ENCODE measurements at places on chromosomes 3 and 15.

DNA sequence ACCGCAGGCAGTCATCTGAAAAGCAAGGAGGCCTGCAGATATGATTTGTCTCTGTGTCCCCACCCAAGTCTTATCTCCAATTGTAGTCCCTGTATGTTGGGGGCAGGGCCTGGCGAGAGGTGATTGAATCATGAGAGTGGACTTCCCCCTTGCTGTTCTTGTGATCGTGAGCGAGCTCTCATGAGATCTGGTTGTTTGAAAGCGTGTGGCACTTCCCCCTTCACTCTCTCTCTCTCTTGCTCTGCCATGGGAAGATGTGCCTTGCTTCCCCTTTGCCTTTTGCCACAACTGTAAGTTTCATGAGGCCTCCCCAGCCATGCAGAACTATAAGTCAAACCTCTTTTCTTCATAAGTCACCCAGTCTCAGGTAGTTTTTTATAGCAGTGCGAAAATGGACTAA, 83.3 kb downstream of the TMCO5A start:
- no peak for DNase-seq

GRCh38 chr3:22959593-22959992, 243.5 kb upstream of the UBE2E2 start:
- DNase-seq = no peak

DNA sequence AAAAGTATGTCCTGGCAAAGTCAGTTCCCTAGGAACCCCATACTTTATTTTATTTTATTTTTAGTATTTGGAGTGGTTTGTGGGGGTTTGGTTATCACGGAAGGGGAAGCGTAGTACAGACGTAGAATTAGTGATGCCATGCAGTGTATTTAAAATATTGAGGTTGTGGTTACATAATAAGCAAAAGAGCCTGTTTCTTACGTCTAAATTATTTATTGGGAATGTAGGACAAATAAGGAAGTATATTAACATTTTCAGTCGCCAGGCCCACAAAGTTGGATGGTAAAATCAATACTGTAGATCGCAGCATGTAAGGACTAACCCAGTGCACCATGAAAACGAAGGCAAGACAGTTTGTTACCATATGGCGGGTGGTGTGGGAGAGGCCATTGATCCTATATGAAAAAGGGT, 558 bp downstream of the DTWD1 start:
- DNase-seq = no peak

- no peak for DNase-seq
These were observed 167.4 kb upstream of the LPP start for GRCh38 chr3:187986514-187986934.

DNA sequence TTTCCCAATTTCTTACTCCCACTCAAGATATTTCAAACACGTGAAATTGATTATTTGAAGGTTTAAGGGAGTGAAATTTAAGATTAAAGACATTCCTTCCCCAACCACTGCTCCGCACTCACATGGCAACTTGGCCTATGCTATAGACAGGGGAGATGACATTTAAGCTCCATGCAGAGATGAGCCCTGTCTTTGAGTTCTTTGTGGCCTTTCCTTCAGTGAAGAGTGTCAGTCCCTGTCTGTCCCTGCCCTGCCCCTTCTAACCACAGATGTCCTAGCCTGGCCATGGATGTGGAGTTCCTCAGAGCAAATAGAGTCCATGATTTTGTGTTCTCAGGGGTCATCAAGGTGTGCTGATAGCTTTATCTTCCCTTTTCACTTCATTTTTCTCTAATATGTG, 29.4 kb upstream of the THBS1 start:
- no peak for DNase-seq

DNA sequence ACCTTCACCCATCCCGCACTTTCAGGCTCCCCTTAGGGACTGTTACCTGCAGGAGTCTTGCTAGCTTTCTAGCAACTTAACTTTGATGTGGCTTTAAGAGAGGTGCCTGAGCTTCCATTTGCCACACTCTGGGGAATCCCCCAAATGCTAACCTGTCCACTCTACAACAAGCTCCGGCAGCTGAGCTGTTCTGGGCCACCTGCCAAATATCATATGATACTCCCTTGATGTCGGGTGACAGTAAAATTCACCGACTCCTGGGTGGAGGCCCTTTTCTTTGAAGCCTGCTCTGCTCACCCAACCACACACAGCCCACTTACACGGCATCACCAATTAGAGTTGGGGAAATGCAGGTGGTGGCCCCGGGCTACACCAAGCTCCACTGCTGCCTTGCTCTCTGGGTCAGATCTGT, 38.0 kb upstream of the XCR1 start:
- no peak for DNase-seq

GRCh38 chr3:194879991-194880939, 194.6 kb downstream of the FAM43A start:
- DNase-seq = no peak

DNA sequence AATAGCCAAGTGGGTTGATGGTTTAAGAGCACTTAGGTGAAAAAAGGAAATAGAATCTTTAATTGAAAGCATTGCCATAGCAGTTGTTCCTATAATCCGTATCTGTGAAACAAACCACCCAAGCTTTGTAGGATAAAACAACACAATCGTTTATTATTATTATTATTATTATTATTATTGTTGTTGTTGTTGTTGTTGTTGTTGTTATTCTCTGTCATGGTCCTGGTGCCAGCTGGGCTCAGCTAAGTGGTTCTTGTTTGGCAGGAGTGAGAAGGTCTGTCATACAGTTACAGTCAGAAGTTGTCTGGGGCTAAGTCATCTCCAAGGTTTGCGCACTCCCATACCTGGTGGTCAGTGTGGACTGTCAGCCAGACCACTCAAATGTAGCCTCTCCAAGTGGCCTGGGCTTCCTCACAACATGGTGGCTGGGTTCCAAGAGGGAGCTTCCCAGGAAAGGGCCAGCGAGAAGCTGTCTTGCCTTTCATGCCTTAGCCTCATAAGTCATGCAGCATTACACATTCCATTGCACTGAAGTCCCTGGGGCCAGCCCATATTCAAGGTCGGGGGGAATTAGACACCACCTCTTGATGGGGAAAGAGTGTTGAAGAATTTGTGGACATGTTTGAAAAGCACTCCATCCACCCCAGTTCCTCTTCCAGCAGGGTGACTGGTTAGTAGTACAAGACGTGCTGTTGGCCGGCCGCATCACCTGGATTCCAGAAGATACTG, 54.3 kb upstream of the FGD5 start:
- DNase-seq = no peak

DNA sequence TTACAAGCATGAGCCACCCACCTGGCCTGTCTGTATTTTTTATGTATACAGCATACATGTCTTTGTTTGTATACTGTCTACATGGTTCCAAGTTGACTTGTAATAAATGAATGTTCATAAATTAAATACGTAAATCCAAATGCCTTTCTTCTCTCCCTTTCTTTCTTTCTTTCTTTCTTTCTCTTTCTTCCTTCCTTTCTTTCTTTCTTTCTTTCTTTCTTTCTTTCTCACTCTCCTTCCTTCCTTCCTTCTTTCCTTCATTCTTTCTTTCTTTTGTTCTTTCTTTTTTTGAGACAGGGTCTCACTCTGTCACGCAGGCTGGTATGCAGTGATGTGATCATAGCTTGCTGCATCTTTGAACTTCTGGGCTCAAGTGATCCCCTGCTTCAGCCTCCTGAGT, 17.1 kb upstream of the ZNF710 start:
- DNase-seq = no peak

DNA sequence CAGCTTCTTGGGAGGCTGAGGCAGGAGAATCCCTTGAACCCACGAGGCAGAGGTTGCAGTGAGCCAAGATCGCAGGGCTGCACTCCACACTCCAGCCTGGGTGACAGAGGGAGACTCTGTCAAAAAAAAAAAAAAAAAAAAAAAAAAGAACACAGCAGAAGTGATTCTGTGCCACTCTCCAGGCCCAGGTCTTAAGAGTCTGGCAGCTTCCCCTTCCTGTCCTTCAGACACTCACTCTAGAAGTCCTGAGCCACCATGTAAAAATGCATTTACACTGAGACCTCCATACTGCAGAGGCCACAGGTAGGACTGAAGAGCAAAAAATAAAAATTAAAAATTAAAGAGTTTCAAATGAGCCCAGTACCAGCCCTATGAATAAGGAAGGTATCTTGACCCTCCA, 11.8 kb upstream of the CDV3 start:
- DNase-seq = no peak

- no peak for DNase-seq
These were observed 448.6 kb downstream of the ERC2 start for GRCh38 chr3:56019490-56020146.

DNA sequence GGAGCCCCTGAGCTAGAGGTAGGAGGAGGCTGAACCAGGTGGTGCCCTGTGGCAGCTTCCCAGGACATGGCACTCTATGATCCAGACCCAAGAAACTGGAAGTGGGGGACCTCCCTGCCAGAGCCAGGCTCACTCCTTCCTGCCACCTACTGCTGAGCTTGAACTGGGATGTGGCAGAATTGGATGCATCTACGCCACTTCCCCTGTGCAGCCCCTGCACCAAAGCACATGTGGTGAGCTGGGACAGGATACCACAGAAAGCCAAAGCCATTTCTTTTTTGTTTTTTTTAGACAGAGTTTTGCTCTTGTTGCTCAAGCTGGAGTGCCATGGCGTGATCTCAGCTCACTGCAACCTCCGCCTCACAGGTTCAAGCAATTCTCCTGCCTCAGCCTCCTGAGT, 518.0 kb upstream of the PPP2R3A start:
- DNase-seq = no peak

DNA sequence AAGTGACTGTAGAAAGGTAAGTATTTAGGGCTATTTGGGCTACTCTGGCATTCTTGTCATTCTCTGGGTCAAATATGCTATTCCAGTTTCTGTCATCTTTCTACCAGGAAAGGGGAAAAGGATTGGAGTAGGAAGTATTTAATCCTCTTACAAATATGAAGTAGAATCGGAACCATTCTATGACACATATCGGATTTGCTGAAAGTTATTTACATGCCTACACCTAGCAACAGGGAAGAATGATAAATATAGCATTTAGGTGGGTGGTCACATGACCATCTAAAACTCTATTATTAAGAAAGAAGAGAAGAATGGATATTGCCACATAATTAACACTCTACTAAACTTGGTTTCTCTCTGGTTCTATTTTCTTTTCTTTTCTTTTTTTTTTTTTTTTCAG, 1353.1 kb downstream of the ZPLD1 start:
- no peak for DNase-seq

DNA sequence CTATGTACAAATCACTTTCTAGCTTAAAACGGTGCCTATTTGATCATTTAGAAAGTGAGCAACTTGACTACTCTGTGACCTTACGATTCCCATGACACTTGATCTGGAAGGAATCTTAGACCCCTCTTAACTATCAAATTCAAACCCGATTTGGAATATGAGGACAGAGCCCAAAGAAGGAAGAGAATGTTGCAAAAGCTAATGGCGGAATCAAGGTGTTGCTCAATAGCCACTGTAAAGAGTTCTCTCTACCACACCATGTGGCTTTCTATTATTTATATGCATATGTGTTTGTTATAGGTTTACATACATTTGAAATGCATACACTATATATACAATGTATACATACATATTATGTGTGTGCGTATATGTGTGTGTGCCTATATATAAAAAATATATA, 39.9 kb downstream of the PYDC2 start:
- DNase-seq = no peak

DNA sequence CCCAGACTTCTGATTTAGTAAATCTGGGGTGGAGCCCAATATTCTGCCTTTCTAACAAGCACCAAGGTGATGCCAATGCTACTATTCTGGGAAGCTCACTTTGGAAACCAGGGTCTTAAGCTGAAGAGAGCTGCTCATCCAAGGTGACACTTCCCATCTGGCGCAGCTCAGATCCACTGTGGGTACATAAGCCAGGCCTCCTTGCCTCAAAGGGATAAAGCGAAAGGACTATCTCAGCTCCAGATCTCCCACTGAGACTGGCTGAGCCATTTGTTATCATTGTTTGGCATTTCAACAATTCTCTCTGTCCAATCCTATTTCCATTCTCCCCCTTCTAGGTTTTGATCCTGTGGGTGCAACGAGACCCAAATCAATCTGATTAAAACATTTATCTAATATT, 323.8 kb downstream of the GBE1 start:
- DNase-seq = no peak

GRCh38 chr15:91429973-91430372, 329.9 kb downstream of the SV2B start:
- DNase-seq = no peak

DNA sequence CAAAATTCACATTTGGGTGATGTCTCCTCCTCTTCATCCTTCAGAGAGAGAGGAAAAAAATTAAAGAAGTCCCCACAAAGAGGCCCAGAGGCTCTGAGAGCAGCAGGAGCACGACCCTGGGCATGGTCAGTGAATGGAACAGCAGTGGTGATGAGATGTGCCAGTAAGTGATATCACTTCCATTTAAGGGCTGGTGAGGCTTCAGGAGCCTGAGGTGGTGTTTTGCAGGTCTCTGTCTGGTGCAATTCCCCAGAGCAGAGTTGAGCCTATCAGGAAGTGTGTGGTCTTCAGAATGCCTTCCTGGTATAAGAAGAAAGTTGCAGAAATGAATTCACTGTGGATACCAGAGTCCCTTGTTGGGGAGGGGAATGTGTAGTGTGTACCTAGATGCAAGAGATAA, 21.4 kb downstream of the ERICH6 start:
- no peak for DNase-seq

DNA sequence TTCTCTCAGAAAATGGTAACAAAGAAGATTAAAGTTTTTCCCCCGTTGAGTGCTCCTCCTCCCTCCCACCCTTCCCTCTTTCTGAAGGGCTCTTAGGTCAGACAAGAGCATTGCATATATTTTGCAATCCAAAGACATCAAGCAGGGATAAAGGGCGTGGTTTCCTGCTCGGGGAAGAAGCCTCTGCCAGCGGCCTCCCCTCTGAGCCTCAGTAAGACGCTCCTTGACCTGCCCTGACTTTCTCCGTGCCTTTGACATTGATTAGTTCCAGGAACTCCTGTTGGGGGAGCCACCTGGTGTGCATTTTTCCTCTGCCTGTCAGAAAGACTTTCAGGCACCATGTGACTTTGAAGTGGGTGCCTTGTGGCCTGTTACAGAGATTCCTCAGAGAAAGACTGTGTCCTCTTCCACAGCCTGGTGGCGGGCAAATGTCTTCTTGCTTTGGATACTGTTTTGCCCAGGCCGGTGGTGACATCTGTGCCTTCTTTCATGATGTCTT, 87.2 kb upstream of the TBL1XR1 start:
- DNase-seq = no peak

GRCh38 chr3:118863731-118864322, 170.8 kb downstream of the IGSF11 start:
- DNase-seq = no peak

- DNase-seq = no peak
These were observed 9.4 kb downstream of the TERC start for GRCh38 chr3:169755488-169755887.

DNA sequence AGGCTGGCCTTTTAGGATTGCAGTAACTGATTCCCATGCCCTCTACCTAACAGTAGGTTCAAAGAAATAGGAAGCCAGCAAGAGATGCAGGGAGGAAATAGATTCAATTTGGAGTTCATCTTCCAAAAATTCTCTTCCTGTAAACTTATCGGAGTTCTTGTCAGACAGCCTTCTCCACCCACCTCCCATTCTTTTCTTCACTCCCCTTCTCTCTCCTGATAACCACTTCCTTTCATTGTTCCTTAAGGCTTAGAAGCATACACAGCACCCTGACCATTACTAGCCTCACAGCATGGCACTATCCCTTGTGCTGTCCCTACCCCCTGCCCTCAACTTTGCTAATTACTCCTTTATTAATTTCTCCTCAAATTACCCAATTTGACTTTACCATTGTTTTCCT, 130.4 kb upstream of the ADAMTS9 start:
- no peak for DNase-seq

Data from cortex of kidney (tissue), 1 donor.